ENCODE measurements at places on chromosomes 4 and X.

- DNase-seq = no peak
Observed at GRCh38 chrX:67721321-67721720, 177.5 kb downstream of the AR start.

- no peak for DNase-seq
Observed at GRCh38 chr4:146105464-146105863, 70.1 kb upstream of the LSM6 start.

GRCh38 chr4:98688411-98689290 is 30.2 kb upstream of the TSPAN5 start:
- DNase-seq = no peak

- no peak for DNase-seq
Observed at GRCh38 chr4:15427701-15428100, at the start of gene C1QTNF7. C1QTNF7 (plus strand) TSS chr4:15428033; CDS start chr4:15435744, 7,711 bp downstream.

- no peak for DNase-seq
Observed at GRCh38 chr4:99378876-99379275, 26.3 kb upstream of the ADH1C start.

Data from stimulated activated CD4-positive, alpha-beta T cell treated with anti-CD3 and anti-CD28 coated beads, Interleukin-12 subunit alpha, Interleukin-12 subunit beta, amount 100 ng/mL, for 4 hours (primary cell).